Activated CD4-positive, alpha-beta memory T cell treated with anti-CD3 and anti-CD28 coated beads, Interleukin-2, amount 10 ng/mL, durations not matched to agents 7 days and 5 days (primary cell): ENCODE measurements at places on chromosomes 6 and 20. TPM values are rescaled to one million over a fixed set of nuclear protein-coding genes. Genes with fewer than 3 reads are reported as not detected.

GRCh38 chr6:143692696-143693095 lies 14.9 kb downstream of the PHACTR2 start:
- DNase-seq: no peak

Gene STMND1
- total RNA-seq: not detected

DNA sequence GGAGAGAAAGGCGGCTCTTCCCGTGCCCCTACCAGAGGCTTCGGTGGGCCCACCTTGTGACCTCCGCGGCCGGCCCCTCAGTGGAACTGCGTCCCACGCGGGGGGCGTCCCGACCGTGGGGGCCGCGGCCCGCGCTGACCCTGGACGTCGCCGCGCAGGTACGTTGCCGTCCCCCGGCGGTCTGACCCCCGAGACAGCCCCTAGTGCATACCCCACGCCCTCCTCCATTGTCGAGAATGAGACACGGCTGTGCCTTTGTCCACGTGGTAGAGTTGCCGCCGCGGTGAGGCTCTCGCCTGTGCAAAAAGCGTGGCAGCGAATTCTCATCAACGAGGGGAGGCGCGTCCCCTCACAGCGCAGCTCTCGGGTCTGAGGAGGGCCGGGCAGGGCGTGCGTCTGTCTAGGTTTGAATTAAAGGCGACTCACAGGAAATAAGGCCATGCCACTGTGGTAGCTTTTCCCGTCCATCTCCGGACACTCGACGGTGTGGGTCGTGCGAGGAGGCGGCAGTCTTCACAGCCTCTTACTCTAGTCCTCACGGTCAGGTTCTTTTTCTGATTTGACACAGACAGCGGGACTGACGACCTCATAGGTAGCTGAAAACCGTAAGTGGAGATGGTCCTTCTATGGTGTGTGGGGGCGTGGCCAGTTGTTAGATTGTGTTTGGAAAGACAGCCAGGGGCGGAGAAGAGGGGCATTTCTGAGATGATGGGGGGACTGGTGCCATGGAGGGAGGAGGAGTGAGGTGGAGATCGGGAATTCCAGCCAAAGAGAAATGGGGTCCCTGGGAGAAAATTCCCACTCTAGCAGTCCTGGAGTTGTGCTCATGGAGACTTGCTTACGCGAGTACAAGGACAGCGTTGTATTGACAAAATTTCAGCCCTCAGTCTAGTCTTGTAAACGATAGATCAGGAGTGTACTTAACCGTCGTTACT lies 580 bp downstream of the NXT1 start:
- peak; percentile 68 for DNase-seq

GRCh38 chr20:47319517-47320252 lies 36.8 kb downstream of the ZMYND8 start:
- DNase-seq: no peak

Gene TAB2
- total RNA-seq: 170 TPM
